Breast epithelium (tissue), 4 donors: ENCODE measurements at places on chromosomes 2 and 18.

DNA sequence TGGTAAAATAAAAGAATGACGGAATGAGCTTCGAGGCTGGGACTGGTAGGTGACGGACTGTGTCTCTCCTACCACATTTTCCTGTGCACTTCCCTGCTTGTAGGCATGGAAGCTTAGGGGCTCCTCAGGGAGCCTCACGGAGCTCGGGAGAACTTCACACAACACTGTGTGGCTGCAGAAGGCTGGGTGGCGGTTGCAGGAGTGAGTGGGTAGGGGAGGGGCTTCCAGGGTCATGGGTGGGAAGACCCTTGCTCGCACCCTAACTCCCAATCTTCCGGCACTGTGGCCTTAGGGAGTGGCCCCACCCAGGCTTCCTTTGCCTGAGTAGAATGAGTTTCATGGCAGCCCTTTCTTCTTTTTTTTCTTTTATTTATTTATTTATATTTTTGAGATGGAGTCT is 128.6 kb downstream of the INHBB start:
- peak overlapping the region; percentile 94 for H3K27ac ChIP-seq
- DNase-seq, result no peak
- no peaks in the 10 kb centered on the region for H3K36me3 ChIP-seq
- H3K27me3 ChIP-seq, result no peaks in the 10 kb centered on the region

GRCh38 chr2:10922307-10923007 is 10.7 kb downstream of the KCNF1 start:
- no peak overlapping the region for H3K4me3 ChIP-seq
- H3K27me3 ChIP-seq, result peaks cover 15% of the 10 kb centered on the region

DNA sequence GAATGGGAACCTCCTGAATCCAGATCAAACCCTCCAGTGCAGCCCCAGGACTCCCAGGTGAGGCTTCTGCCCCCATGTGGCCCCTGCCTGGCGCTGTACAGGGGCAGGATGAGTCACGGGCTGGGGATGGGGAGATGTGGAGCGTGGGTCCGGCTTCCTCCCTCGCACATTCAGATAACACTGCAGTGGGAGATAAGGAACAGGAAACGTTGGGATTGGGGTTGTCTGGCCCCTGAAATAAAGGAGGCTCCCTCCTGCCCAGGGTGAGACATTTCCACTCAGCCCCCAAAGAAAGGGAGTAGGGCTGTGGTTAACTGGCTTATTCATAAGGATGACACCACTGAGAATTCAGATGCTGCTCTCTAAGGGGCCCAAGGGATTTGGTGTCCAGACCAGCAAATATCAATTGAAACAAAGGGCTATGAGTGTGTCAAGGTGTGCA is 30.7 kb downstream of the IGFBP5 start:
- H3K27me3 ChIP-seq, result no peaks in the 10 kb centered on the region
- DNase-seq, result no peak
- H3K36me3 ChIP-seq, result no peaks in the 10 kb centered on the region
- H3K27ac ChIP-seq, result peak overlapping the region; percentile 75
- no peak overlapping the region for H3K4me3 ChIP-seq

GRCh38 chr2:65053199-65053598 is 3.0 kb upstream of the CEP68 start:
- H3K4me3 ChIP-seq, result no peak overlapping the region
- H3K36me3 ChIP-seq, result no peaks in the 10 kb centered on the region
- H3K4me1 ChIP-seq, result no peaks in the 10 kb centered on the region
- H3K27me3 ChIP-seq, result no peaks in the 10 kb centered on the region
- no peak for DNase-seq

GRCh38 chr18:12408247-12408869 is 629 bp downstream of the PRELID3A start:
- H3K27ac ChIP-seq, result peak overlapping the region; percentile 91
- no peaks in the 10 kb centered on the region for H3K4me1 ChIP-seq
- peak overlapping the region; percentile 94 for H3K4me3 ChIP-seq

GRCh38 chr18:24762511-24762910 is 302.1 kb downstream of the HRH4 start:
- DNase-seq, result no peak
- H3K27ac ChIP-seq, result peak overlapping the region; percentile 38
- no peak overlapping the region for H3K4me3 ChIP-seq
- H3K27me3 ChIP-seq, result no peaks in the 10 kb centered on the region

DNA sequence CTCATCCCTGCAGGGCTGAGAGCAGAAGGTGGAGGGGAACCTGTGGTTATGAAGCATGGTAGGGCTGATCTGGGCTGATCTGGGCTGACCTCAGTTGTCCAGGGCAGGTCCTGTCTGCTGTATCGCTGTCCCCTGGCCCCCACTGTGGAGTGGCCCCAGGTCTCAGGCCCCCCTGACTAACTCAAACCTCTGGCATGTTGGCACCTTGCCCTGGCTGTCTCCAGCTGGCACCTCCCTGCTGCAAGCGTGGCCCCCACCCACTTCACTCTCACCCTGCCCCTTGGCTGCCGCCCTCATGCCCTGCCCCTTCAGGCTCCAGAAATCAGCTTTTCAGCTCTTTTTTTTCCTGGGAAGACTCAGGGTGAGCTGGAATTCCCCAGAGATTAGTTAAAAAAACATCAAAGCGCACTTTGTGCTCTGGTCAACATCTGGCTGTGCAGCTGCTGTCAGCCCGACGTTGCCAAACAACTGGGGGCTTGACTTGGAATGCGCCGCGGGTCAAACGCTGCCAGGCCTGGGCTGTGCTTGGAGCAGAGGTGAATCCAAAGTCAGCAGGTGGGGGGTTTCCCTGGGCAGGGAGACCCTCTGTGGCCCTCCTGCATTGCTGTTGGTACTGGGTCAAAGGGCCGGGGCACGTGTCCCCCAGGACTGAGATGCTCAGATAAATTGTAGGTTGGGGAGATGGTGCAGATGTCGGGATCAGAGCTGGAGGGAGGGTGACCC is 173.8 kb upstream of the HDAC4 start:
- H3K27ac ChIP-seq, result no peak overlapping the region
- H3K36me3 ChIP-seq, result no peaks in the 10 kb centered on the region
- no peaks in the 10 kb centered on the region for H3K4me1 ChIP-seq
- DNase-seq, result no peak

DNA sequence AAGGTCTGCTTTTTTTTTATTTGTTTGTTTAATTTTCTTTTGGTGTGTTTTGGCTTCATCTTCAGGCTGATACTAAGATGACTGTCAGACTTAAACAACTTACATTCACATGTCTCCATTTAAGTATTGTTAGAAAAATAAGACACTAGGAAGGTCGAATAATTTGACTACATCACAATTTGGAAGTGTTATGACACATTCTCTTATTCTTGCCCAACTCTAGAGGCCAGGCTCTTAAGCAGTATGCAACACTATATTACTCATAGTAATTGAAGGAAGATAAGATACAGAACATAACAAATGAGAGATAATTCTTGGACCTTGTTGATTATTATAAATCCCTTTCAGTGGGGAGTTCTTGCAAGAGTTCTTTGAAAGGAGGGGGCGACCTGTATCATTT is 295.3 kb upstream of the COL3A1 start:
- no peaks in the 10 kb centered on the region for H3K27me3 ChIP-seq
- no peak for DNase-seq
- H3K27ac ChIP-seq, result no peak overlapping the region
- no peak overlapping the region for H3K4me3 ChIP-seq
- H3K4me1 ChIP-seq, result no peaks in the 10 kb centered on the region

DNA sequence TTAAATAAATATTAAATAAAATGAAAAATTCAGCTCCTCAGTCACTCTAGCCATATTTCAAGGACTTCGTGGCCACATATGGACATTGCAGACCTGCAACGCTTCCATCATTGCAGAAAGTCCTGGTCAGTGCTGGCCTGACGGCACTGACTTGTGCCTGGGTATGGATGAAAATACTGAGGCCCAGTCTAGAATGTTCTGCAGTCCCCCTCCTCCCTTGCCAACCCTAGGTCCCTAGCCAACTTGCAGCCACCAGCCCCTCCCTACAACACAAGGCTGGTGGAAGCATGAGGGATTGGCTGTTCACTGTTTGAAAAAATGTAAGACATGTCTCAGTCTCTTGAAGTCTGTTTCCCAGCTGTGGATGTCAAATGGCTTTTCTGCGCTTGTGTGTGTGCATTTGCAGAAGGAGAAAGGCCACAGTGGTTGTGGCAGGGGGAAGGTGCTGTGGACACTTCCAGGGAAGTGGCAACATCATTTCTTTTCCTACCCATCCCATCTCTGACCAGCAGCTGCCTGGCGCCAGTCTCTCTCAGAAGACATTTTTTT is 9.9 kb downstream of the IGFBP5 start:
- no peaks in the 10 kb centered on the region for H3K36me3 ChIP-seq
- H3K27ac ChIP-seq, result no peak overlapping the region
- H3K4me1 ChIP-seq, result no peaks in the 10 kb centered on the region
- no peak overlapping the region for H3K4me3 ChIP-seq
- DNase-seq, result no peak

GRCh38 chr2:207905546-207905945 is 119.8 kb downstream of the PLEKHM3 start:
- H3K4me3 ChIP-seq, result no peak overlapping the region
- no peaks in the 10 kb centered on the region for H3K36me3 ChIP-seq
- H3K27ac ChIP-seq, result no peak overlapping the region
- H3K27me3 ChIP-seq, result no peaks in the 10 kb centered on the region
- no peak for DNase-seq

- no peak for DNase-seq
- no peaks in the 10 kb centered on the region for H3K27me3 ChIP-seq
- no peaks in the 10 kb centered on the region for H3K36me3 ChIP-seq
These were observed 41.9 kb downstream of the LRRFIP1 start for GRCh38 chr2:237669283-237669627.

DNA sequence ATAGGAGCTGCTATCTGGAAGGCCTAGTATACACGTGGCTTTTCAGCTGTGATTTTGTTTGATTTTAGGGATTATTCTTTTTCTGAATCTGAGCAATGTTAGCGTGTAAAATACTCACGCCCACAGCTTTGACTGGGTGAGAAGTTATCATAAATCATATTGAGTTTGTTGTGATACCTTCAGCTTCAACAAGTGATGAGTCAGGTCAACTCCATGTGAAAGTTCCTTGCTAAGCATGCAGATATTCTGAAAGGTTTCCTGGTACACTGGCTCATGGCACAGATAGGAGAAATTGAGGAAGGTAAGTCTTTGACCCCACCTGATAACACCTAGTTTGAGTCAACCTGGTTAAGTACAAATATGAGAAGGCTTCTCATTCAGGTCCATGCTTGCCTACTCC is at the start of gene GKN1:
Gene GKN1, plus strand, starts transcription at position 386 of the 400 bp plus-strand sequence. CDS start 42 bp downstream, outside the sequence.
- no peaks in the 10 kb centered on the region for H3K36me3 ChIP-seq
- H3K27me3 ChIP-seq, result no peaks in the 10 kb centered on the region
- DNase-seq, result no peak
- H3K4me1 ChIP-seq, result no peaks in the 10 kb centered on the region
- no peak within 1 kb of the TSS for H3K4me3 ChIP-seq
- H3K27ac ChIP-seq, result no peak within 1 kb of the TSS

DNA sequence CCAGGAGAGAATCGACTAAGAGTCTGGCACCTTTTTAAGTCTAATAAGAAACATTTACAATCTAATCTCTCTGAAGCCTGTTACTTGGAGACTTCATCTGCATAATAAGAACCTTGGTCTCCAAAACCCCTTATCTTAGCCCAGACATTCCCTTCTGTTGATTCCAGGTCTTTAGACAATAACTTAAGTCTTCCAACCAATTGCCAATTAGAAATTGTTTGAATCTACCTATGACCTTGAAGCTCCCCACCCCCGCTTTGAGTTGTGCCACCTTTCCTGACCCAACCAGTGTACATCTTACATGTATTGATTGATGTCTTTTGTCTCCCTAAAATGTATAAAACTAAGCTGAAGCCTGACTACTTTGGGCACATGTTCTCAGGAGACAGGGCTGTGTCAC is 49.5 kb upstream of the DTNA start:
- no peaks in the 10 kb centered on the region for H3K36me3 ChIP-seq
- no peak overlapping the region for H3K4me3 ChIP-seq
- DNase-seq, result no peak
- no peaks in the 10 kb centered on the region for H3K4me1 ChIP-seq
- peak overlapping the region; percentile 77 for H3K27ac ChIP-seq
